Hair follicle dermal papilla cell (primary cell): ENCODE measurements at places on chromosomes 16 and 17. TPM values are rescaled to one million over a fixed set of nuclear protein-coding genes. Genes with fewer than 3 reads are reported as not detected.

TRAP1 gene
- 56.1 and 61.7 TPM in 2 replicates for total RNA-seq

KRTAP9-8 gene
- not detected in 2 replicates for total RNA-seq

CNTNAP4 gene
- total RNA-seq, result 0.12 and 0.16 TPM in 2 replicates

CYB561 gene
- 38.8 and 45.8 TPM in 2 replicates for total RNA-seq

GFAP gene
- total RNA-seq, result 1.2 and 2.1 TPM in 2 replicates

G6PC1 gene
- total RNA-seq, result not detected in 2 replicates

RSKR gene
- 2.1 and 4.7 TPM in 2 replicates for total RNA-seq

CA5A gene
- not detected in 2 replicates for total RNA-seq

NPIPB6 gene
- total RNA-seq, result not detected in 2 replicates

XYLT2 gene
- total RNA-seq, result 53.1 and 59.3 TPM in 2 replicates

MYO15A gene
- 0.97 and 1.9 TPM in 2 replicates for total RNA-seq

ZNF598 gene
- total RNA-seq, result 30.1 and 30.8 TPM in 2 replicates

RUNDC3A gene
- total RNA-seq, result not detected in 2 replicates

KRTAP9-9 gene
- not detected in 2 replicates for total RNA-seq

CTRB1 gene
- not detected in 2 replicates for total RNA-seq

ACE gene
- 16.4 and 19.1 TPM in 2 replicates for total RNA-seq

C17orf67 gene
- total RNA-seq, result 1.1 and 1.2 TPM in 2 replicates

PPP1R27 gene
- not detected in 2 replicates for total RNA-seq

FTSJ3 gene
- total RNA-seq, result 29.5 and 44.5 TPM in 2 replicates

CCDC43 gene
- total RNA-seq, result 23.0 and 23.8 TPM in 2 replicates

GP1BA gene
- not detected in 2 replicates for total RNA-seq

WNT9B gene
- not detected in 2 replicates for total RNA-seq

ZG16 gene
- not detected in 2 replicates for total RNA-seq

HS3ST3A1 gene
- total RNA-seq, result 33.2 and 40.1 TPM in 2 replicates

SULT1A3 gene
- 3.7 and 3.8 TPM in 2 replicates for total RNA-seq

CSH2 gene
- not detected in 2 replicates for total RNA-seq

ATP2A3 gene
- total RNA-seq, result 0.32 and 0.85 TPM in 2 replicates

NPIPA7 gene
- total RNA-seq, result 2.9 TPM in 1 of 2 replicates, not detected in the other

CTRB2 gene
- total RNA-seq, result not detected in 2 replicates

SOST gene
- total RNA-seq, result 0.16 TPM in 1 of 2 replicates, not detected in the other

NPTX1 gene
- total RNA-seq, result 1.1 and 3.4 TPM in 2 replicates

TBC1D3G gene
- not detected in 2 replicates for total RNA-seq

GALNS gene
- 40.9 and 50.5 TPM in 2 replicates for total RNA-seq

CPNE7 gene
- 3.2 and 5.0 TPM in 2 replicates for total RNA-seq

CNGB1 gene
- total RNA-seq, result not detected in 2 replicates
